Activated CD8-positive, alpha-beta memory T cell treated with anti-CD3 and anti-CD28 coated beads, Interleukin-2, amount 10 ng/mL, durations not matched to agents 7 days and 5 days (primary cell): ENCODE measurements at places on chromosomes 16 and 17. TPM values are rescaled to one million over a fixed set of nuclear protein-coding genes. Genes with fewer than 3 reads are reported as not detected.
A peak's percentile ranks its signal among the peaks of the same experiment; 100 is the strongest.

Gene C16orf96
- 0.14 TPM for total RNA-seq

GRCh38 chr16:2486645-2487516 is 12.0 kb downstream of the TBC1D24 start:
- H3K36me3 ChIP-seq, result no peaks in the 10 kb centered on the region
- no peak overlapping the region for H3K27ac ChIP-seq
- H3K4me3 ChIP-seq, result no peak overlapping the region
- H3K4me1 ChIP-seq, result peaks cover 17% of the 10 kb centered on the region
- DNase-seq, result peak; percentile 76

Gene PRAC1
- total RNA-seq, result not detected

DNA sequence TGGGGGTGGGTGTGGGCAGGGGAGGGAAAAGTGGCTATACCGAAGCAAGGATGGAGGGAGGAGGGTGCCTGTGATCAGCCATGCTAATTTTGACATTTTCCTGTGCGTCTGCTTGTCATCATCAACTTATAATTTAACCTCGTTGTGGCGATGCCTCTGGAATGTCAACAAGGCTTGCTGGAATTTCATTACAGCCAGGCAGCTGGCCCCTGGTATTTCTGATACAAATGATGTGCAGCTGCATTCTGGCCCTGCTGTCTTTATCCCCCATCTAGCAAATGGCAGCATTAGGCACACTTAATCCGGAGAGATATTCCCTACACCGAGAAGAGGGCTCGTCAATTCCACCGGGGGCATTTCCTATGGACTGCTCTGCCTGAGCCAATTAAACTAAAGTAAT is 278.3 kb upstream of the CCL2 start:
- H3K27me3 ChIP-seq, result peaks cover 19% of the 10 kb centered on the region
- no peak overlapping the region for H3K4me3 ChIP-seq
- no peaks in the 10 kb centered on the region for H3K4me1 ChIP-seq
- DNase-seq, result peak; percentile 8

DNA sequence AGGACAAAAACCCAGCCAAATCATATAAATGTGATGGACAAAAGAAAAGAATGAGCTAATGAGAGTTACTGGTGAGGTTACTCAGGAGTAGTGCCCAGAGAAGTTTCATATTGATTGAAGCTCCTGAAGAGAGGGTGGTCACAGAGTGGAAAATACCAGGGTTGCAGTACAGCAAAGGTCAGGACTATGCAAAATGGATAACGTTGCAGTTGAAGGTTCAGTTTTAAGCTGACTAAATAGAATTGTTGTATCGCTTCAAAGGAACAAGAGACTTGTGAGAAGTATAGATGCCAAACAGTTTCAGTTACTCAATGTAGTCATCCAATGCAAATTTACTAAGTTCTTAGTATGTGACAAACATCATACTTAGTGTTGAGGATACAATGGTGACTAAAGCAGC is 47.1 kb downstream of the ABCA8 start:
- H3K4me1 ChIP-seq, result no peaks in the 10 kb centered on the region
- no peaks in the 10 kb centered on the region for H3K36me3 ChIP-seq
- no peak for DNase-seq
- H3K27me3 ChIP-seq, result peaks cover 3% of the 10 kb centered on the region

- DNase-seq, result no peak
- H3K4me1 ChIP-seq, result no peaks in the 10 kb centered on the region
- no peaks in the 10 kb centered on the region for H3K27me3 ChIP-seq
Observed at GRCh38 chr17:4090898-4091297, 51.9 kb downstream of the ZZEF1 start.

Gene SNAI3
- total RNA-seq, result 14.1 TPM

Gene HASPIN
- total RNA-seq, result 31.2 TPM

- no peak overlapping the region for H3K27ac ChIP-seq
- H3K36me3 ChIP-seq, result no peaks in the 10 kb centered on the region
- H3K27me3 ChIP-seq, result peaks cover 66% of the 10 kb centered on the region
Observed at GRCh38 chr16:82628711-82629110, 1.9 kb downstream of the CDH13 start.

- DNase-seq, result no peak
- no peak overlapping the region for H3K4me3 ChIP-seq
- H3K27me3 ChIP-seq, result no peaks in the 10 kb centered on the region
- no peak overlapping the region for H3K27ac ChIP-seq
- no peaks in the 10 kb centered on the region for H3K36me3 ChIP-seq
- no peaks in the 10 kb centered on the region for H3K4me1 ChIP-seq
Observed at GRCh38 chr16:89189358-89190025, 10.8 kb downstream of the SLC22A31 start.

Gene KRT40
- total RNA-seq, result not detected

Gene CES3
- 2.3 TPM for total RNA-seq

DNA sequence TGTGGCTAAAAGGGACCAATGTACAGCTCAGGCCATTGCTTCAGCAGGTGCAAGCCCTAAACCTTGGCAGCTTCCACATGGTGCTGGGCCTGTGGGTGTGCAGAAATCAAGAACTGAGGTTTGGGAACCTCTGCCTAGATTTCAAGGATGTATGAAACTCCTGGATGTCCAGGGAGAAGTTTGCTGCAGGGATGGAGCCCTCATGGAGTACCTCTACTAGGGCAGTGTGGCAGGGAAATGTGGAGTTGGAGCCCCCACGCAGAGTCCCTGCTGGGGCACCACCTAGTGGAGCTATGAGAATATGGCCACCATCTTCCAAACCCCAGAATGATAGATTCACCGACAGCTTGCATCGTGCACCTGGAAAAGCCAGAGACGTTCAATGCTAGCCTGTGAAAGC is 13.0 kb downstream of the EFCAB5 start:
- no peak overlapping the region for H3K4me3 ChIP-seq
- H3K36me3 ChIP-seq, result peaks cover 7% of the 10 kb centered on the region
- DNase-seq, result no peak
- H3K4me1 ChIP-seq, result no peaks in the 10 kb centered on the region
- H3K27ac ChIP-seq, result no peak overlapping the region
- H3K27me3 ChIP-seq, result no peaks in the 10 kb centered on the region

GRCh38 chr17:60392845-60393702 is 1.1 kb upstream of the USP32 start:
- H3K27ac ChIP-seq, result peak overlapping the region; percentile 96
- H3K27me3 ChIP-seq, result no peaks in the 10 kb centered on the region
- peaks cover 1% of the 10 kb centered on the region for H3K36me3 ChIP-seq
- DNase-seq, result peak; percentile 63
- H3K4me3 ChIP-seq, result peak overlapping the region; percentile 92
- peaks cover 41% of the 10 kb centered on the region for H3K4me1 ChIP-seq

Gene LRRC75A
- total RNA-seq, result 4.6 TPM

DNA sequence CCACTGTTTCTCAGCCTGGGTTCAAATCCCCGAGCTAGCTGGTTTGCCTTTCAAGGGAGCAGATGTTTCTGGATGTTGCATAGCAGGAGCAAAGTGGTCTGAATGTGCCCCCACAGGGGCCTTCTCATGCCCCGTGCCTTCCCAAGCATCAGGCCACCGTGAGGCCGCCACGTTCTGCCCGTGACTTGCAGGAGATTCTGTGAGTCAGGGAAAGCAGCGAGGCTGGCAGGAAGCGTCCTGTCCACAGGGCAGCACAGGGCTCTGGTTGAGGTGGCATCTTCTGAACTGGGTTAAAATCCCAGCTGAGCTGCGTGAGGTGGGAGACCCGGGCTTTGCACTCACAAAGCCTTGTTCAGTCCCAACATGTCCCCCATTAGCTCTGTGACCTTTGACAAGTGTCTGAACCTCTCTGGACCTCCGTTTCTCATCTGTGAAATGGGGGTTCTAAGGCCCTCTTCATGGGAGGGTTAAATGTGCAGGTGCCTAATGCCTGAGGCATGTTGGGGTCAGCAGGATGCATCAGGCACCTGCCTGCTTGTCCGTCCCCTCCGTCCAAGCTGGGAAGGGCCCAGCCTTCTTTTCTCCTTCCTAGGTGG is 94.8 kb upstream of the PLCG2 start:
- peaks cover 10% of the 10 kb centered on the region for H3K4me1 ChIP-seq
- H3K27ac ChIP-seq, result no peak overlapping the region
- H3K4me3 ChIP-seq, result no peak overlapping the region
- H3K27me3 ChIP-seq, result no peaks in the 10 kb centered on the region
- H3K36me3 ChIP-seq, result peaks cover 6% of the 10 kb centered on the region

Gene P2RX5
- total RNA-seq, result 18.1 TPM

Gene MYH2
- not detected for total RNA-seq

DNA sequence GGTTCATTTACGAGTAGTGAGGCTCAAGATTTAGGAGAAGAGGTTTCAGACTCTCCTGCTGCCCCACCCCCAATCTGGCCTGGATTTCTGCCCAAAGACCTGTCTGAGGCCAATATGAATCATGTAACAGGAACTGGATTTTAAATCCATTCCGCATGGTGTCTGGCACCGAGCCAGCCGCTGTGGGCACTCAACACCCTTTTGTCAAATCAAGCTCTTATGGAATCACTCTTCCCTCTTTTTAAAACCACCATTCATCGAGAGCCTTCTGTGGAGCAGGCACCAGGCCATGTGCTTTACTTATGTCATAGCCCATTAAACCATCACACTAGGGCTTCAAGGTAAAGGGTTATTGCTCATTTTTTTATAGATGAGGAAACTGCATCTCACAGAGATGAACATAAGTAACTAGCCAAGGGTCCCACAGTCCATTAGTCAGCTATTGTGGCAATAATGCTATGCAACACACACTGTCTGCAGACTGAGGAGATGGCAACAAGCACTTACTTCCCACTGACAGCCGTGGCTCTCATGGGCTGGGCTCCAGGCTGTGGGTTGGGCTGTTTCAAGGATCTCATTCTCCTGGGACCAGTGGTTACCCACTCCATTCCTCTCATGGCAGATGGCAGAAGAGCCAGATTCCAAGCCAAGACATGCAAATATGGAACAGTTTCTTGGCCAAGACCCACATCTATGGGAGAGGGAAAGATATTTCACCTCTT is 93.6 kb downstream of the WSCD1 start:
- DNase-seq, result no peak
- no peaks in the 10 kb centered on the region for H3K36me3 ChIP-seq
- no peaks in the 10 kb centered on the region for H3K27me3 ChIP-seq
- H3K4me1 ChIP-seq, result no peaks in the 10 kb centered on the region
- H3K4me3 ChIP-seq, result no peak overlapping the region
- no peak overlapping the region for H3K27ac ChIP-seq

Gene TBC1D3C
- not detected for total RNA-seq

DNA sequence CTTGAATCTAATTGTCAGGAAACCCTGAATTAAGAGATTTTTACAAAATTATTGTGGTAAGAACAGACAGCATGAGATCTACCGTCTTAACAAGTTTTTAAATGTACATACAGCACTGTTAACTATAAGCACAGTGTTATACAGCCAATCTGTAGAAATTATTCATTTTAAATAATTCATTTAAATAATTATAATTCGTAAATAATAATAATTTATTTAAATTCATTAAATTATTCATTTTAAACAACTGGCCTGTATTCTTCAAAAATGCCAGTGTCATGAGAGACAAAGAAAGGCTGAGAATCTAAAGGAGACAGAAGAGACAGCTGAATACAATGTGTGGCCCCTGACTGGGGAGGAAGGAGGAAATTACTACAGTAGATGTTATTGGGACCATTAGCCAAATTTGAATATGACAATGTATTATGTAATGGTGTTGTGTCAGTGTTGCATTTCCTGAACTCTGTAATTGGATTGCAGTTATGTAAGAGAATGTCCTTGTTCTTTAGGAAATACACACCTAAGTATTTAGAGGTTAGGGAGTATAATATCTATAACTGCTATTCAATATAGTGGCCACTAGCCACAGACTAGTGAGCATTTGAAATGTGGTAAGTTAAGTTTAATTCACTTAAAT is 2.3 kb downstream of the RSAD1 start:
- peaks cover 7% of the 10 kb centered on the region for H3K36me3 ChIP-seq
- peak overlapping the region; percentile 28 for H3K4me3 ChIP-seq
- no peak overlapping the region for H3K27ac ChIP-seq
- peaks cover 27% of the 10 kb centered on the region for H3K4me1 ChIP-seq

Gene NPEPPS
- total RNA-seq, result 97.7 TPM
